ENCODE measurements at places on chromosomes 3 and 15. TPM values are rescaled to one million over a fixed set of nuclear protein-coding genes. Genes with fewer than 3 reads are reported as not detected.

CD200 gene
- 1.8 TPM for total RNA-seq

IFT122 gene
- 20.0 TPM for total RNA-seq

CPNE9 gene
- total RNA-seq, result 0.64 TPM

NME9 gene
- 1.4 TPM for total RNA-seq

FSIP1 gene
- 0.47 TPM for total RNA-seq

GP5 gene
- 3.8 TPM for total RNA-seq

CCR2 gene
- total RNA-seq, result 16.3 TPM

SCAPER gene
- 41.4 TPM for total RNA-seq

ITPKA gene
- total RNA-seq, result not detected

TEX55 gene
- not detected for total RNA-seq

LRRC28 gene
- total RNA-seq, result 16.4 TPM

MYZAP gene
- 1.2 TPM for total RNA-seq

RETNLB gene
- not detected for total RNA-seq

HOMER2 gene
- total RNA-seq, result 6.5 TPM

AADACL2 gene
- total RNA-seq, result not detected

RTP3 gene
- not detected for total RNA-seq

FAM81A gene
- not detected for total RNA-seq

CD80 gene
- 0.42 TPM for total RNA-seq
